ENCODE measurements at places on chromosomes 1 and 21.
A peak's percentile ranks its signal among the peaks of the same experiment; 100 is the strongest.

- no peak for DNase-seq
Observed at GRCh38 chr1:11919621-11920020, 6.6 kb downstream of the KIAA2013 start.

DNA sequence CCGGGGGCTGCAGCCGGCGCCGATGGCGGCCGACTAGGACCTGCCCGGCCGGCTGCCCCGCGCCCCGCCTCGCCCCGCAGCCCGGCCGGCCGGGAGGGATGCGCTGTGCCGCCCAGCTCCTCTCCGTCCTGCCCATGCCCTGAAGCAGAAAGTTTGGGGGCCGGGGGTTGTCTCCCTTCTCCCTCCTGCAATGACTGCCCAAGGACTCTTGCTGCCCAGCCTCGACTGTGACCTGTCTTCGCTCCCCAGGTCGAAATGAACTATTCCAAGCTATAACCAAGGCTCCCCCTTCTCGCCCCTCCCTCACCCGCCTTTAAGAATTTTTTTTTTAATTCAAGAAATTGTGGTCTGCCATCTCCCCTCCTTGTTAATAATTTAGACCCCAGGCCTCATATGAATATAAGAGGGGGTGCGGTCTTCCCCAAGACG, 361 bp downstream of the TMCC2 start:
- DNase-seq: no peak

DNA sequence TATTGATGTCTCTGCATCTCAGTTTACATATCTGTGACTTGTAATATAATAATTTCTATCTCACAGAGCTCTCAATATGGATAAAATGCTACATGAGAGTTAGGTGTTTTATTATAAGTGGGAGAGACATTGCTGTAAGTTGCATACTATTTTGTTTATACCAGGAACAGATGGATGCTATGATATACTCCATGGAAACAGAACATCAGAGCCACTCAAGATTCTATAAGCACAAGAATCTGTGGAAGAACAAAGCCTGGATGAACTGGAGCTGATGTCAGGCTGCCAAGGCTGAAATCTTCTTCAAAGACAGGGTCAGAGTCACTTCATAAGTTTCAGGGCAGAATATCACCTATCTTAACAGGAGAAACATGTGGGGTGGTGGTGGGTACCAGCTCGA, 30.2 kb downstream of the DUSP10 start:
- DNase-seq: no peak

GRCh38 chr1:51519048-51519864, at the start of gene EPS15:
EPS15 (minus strand) TSS chr1:51519266; CDS start chr1:51519231, 35 bp downstream.
- peak; percentile 97 for DNase-seq

DNA sequence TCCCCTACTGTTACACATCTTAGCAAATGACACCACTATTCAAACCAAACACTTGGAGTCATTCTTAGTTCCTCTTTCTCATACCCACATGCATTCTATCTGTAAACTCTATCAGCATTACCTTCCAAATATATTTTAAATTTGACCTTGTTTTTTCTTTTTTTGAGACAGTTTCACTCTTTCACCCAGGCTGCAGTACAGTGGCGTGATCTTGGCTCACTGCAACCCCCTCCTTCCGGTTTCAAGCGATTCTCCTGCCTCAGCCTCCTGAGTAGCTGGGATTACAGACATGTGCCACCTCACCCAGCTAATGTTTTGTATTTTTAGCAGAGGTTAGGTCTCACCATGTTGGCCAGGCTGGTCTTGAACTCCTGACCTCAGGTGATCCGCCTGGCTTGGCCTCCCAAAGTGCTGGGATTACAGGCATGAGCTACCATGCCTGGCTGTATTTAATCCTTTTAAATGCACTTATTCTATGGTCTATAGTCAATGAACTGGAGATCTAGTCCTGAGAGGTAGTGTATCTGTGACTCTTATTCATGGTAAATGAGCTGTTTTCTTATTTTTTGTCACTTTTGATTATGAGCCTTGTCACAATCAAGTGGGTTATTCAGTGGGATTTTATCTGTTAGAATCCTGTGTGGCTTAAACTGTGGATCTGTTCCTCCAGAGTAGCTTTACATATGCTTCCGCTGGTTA, 73.1 kb downstream of the GATAD2B start:
- DNase-seq: peak; percentile 49

GRCh38 chr1:9270290-9270883, 22.3 kb upstream of the SPSB1 start:
- no peak for DNase-seq

DNA sequence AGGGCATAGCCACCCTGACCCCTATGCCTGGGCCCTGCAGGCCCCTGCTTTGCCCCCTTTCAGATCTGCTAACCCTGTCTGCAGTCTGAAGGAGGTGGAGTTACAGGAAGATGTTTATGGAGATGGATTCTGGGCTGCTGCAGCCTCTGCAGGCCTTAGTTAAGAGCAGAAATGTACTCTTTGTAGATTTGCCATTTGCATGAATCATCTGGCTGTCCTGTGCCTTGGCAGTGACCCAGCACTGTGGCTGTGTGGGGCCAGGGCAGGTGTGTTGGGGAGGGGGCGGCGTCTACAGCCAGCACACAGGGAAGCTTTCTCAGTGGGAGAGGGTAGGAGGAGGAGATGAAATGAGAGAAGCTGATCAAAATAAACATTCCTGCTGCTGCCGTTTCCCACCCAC, 867.3 kb downstream of the PLA2G4A start:
- DNase-seq: no peak

DNA sequence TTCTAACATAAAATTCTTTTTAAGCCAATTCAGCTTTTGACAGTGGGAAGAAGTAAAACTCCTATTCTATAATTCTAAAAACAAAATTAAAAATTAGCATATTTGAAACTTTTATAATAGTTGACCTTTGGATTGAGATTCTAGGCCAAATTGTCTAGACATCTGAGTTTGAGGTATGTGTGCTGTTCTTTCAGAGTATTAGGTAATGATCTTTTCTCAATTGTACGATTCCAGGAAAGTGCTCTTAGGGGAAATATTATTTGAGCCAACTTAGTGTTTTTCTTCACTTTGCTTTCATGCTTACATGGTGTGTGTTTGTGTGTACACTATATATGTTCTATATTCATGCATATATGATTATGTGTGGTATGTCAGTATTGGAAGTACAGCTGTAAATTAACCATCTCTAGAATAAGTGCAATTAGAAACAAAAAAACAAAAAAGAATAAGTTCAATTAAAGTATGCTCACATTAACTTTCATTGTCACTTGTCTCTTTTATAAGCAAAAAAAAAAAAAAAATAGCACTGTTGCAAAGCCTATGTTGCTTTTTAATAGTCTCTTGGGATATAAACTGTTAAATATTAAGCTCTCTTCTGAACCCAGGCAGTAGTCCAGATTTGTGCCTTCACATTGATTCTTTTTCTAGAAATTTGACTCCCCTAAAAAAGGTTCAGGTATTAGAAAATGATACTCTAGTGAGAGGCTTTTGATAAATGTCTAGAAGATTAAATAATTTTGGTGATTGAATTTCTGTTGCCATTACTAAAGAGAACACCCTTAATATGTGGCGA, 132.2 kb downstream of the ATP5PO start:
- no peak for DNase-seq

DNA sequence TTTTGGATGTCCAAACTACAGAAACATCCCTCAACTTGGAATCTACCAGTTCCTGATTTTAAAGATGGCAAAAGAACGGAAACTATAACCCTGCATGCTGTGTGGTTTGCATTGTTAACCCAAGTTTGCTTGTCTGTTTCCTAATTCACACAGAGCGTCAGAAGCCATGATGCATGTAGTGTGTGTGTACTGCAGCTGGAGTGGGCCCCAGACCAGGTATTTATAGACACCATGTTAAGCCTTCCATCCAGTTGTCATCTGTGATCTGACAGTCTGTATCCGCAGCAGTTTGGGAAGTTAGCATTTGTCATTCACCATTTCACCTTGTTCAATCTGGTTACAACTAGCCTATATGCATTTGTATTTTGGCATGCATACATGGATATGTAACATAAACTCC, 27.7 kb upstream of the PLEKHM2 start:
- peak; percentile 24 for DNase-seq

DNA sequence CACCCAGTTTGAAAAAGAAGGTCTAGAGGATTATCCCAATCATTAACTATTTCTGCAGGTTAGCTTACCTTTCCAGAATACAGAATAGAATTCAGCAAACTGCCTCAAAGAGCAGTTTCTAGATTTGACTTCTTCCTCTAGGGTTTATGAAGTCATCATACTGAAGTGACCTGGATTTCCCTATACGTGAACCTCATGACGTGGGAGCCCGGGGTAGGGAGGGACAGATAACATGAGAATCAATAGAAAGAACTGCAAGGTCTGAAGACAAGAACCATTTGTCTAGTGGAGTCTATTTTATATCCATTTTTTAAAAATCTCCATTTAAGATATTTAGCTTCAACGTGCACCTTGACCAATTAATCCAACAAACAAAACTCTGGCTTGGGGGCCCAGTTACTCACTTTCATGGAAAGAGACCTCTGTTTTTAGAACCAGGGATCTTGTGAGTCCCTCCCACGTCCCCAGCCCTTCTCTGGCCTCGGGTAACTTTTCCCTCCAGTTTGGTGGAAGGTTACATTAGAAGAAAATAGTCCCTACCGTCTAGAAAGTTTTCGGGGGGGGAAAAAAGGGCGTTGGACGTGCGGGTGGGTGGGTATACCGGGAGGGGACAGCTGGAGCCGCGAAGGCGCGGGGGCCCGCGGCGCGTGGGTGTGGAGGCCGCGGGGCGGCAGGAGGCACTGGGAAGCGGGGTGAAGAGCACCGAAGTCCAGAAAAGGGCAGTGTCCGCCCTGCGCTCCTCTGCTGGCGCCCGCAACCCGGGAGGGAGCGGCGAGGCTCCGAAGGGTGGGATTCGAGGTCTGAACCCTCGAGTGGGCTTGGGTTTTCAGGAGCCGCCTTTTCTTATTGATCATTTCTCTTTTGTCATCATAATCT, 13.8 kb upstream of the POGZ start:
- DNase-seq: peak; percentile 62

DNA sequence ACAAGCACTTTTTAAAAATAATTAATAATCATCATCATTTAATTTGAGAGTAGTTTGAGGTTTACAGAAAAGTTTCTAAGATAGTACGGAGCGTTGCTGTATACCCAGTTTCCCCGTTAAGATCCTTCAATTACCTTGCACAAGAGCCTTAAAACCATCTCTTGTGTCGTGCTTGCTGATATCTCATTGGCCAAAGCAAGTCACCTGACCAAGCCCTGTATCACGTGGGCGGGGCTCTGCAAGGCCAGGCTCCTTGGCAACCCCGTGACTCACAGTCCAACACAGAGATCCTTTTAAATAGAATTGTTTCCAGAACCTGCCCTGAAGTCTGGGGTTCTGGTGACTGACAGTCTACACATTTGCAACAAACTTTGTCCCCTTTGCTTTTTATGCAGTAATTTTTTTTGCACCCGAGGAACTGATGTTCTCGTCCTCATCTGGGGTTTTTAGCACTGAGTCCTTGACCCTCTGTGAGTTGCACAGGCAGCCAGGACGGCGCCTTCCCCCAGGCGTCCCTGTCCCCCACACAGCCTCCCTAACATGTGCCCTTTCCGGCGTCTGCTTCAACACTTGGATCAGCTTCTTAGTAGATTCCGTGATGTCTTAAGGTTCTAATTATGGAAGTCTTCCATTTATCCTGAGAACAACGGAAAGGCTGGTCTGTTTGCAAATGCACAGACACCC, 183.3 kb upstream of the TMEM51 start:
- DNase-seq: peak; percentile 81

- DNase-seq: no peak
Observed at GRCh38 chr1:111275780-111276433, 14.7 kb upstream of the CHIA start.

DNA sequence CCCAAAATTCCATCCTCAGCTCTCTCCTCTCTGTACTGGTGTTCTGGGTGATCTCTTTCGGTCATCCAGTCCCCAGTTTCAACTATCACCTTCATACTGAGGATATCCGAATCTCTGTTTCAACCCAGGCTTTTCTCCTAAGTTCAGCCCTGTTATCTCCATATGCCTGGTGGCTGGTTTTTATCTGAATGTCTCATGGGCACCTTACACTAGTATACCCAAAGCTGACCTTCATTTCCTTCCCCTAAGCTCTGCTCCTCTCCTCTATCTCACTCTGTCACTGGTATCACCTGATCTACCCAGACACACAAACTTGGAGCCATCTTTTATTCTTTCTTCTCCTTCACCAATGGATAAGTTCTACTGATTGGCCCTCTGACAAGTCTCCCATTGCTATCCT, 53.0 kb downstream of the LRRC71 start:
- no peak for DNase-seq

- no peak for DNase-seq
Observed at GRCh38 chr1:216310776-216311175, 112.5 kb downstream of the USH2A start.

DNA sequence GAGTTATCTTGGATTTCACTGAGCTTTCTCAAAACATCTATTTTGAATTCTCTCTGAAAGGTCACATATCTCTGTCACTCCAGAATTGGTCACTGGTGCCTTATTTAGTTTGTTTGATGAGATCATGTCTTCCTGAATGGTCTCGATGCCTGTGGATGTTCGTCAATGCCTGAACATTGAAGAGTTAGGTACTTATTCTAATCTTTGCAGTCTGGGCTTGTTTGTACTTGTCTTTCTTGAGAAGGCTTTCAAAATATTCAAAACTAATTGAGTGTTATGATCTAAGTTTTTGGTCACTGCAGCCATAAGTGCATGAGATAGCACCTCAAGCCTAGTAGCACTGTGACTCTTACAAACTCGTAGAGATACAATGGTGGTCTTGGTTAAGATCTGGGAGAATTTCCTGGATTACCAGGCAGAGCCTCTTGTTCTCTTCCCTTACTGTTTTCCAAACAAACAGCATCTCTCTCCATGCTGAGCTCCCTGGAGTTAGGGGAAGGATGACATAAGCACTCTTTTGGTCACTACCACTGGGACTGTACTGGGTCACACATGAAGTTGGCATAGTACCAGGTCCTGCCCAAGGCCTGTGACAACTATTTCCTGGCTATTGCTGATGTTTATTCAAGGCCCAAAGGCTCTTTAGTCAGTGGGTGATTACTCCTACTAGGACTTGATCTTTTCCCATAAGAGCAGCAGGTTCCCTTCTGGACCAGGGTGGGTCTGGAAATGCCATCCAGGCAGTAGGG, 25.6 kb downstream of the SLC22A15 start:
- DNase-seq: peak; percentile 52

DNA sequence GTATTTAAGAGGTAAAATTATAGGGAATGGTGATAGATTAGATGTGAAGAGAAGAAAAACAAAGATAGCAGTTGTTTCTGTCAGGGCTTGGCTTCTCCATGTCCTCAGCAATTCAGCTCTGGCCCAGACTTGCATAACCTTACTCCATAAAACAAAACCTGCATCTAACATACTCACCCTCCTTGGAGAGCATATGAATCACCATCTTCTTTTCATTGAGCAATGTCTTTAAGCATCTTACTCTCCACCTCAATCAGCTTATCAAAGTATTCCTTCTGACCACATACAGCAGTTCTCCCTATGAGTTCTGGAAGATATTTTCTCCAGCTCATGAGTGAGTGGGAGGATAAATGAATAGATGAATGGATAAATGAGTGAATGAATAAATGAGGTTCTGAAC, 49.0 kb downstream of the RAB3B start:
- no peak for DNase-seq

DNA sequence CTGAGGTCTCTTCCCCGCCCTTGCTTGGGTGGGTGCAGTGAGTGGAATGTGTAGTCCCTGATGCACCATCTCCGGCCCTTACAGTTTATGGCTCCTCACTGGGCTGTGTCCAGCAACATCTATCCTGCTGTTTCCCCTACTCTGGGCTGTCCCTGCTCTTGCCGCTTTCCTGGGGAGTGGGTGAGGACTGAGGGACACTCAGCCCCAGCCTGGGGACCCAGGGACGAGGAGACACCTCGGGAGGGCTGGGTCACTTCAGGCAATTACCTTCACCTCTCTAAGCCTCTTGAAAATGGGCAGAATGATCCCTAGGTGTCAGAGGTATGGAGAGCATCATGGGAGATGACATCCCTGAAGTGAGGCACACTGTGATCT, 13.6 kb upstream of the LRP8 start:
- no peak for DNase-seq
